Vagina (tissue), 2 donors: ENCODE measurements at places on chromosomes 1 and 21. TPM values are rescaled to one million over a fixed set of nuclear protein-coding genes. Genes with fewer than 3 reads are reported as not detected.

The TMEM79 gene
- total RNA-seq = 27.3 TPM

The AUNIP gene
- total RNA-seq = 1.5 TPM

The SASS6 gene
- total RNA-seq = 3.4 TPM

The ZSWIM5 gene
- 2.7 TPM for total RNA-seq

The KCNH1 gene
- 3.9 TPM for total RNA-seq

DNA sequence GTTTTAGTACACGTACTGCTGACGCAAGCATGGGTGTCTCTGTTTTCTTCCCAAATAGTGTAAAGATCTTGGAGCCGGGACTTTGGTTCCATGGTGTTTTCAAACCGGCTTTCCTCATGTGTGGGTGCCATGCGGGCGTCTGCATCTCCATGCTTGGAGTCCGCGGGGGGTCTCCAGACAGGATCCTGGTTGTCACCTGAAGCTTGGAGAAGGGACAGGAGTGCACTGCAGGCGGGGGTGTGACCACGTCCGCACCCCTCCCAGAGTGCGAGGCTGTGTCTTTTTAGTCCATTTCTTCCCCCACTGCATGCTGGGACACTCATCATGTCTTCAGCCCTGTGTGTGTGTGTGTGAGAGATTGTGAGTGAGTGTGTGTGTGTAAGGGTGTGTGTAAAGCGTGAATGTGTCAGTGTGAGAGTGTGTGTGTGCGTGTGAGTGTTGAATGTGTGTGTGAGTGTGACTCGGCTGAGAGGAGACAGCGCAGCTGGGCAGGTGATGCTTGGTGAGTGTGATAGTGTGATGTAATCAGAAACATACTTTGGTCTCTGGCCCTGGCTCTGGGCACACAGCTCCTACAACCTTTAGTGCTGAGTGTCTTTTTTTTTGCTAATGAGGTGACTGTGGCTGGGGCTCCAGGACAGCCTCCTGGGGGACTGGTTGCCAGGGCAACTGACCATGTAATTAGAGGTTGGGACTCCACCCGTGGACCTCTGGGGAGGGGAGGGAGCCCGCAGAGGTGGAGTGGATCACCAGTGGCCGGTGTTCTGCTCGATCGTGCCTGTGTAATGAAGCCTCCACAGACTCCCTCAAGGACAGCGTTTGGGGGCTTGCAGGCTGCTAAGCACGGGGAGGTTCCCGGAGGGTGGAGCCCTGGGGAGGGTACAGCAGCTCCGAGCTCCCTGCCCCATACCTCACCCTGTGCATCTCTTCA lies 55.1 kb downstream of the AGPAT3 start:
- H3K4me1 ChIP-seq = peaks cover 69% of the 10 kb centered on the region
- H3K27ac ChIP-seq = no peak overlapping the region
- no peak for DNase-seq
- H3K4me3 ChIP-seq = no peak overlapping the region

DNA sequence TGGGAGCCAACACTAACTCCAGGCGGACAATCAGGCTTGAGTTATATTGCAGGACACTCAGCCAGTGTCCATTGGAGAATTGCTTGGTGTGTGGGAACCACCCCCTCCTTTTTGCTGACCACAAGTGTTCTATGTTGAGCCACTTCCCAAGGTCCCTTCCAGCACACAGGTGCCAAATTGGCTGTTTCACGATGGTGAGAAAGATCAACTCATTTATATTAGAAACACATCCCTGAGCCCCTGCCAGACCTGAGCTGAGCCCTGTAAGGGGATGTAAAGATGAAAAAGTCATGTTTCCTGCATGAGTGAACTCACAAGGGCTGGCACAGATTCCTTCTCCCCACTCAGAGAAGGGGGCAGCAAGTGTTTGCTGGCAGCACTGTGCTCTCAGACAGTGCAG lies 96.5 kb downstream of the KCNN3 start:
- no peaks in the 10 kb centered on the region for H3K27me3 ChIP-seq
- H3K4me1 ChIP-seq = no peaks in the 10 kb centered on the region
- no peak overlapping the region for H3K4me3 ChIP-seq
- H3K36me3 ChIP-seq = no peaks in the 10 kb centered on the region

DNA sequence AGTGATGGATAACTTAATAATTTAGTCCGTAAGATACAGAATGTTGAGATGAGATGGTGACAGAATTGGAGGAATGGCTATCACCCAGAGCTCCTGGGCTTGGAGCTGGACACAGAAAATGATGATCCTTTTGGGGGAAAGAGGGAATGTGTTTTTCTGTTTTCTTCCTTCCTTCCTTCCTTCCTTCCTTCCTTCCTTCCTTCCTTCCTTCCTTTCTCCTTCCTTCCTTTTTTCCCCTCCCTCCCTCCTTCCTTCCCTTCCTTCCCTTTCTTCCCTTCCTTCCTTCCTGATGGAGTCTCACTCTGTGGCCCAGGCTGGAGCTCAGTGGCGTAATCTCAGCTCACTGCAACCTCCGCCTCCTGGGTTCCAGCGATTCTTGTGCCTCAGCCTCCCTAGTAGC lies 2.8 kb upstream of the GPR137B start:
- no peaks in the 10 kb centered on the region for H3K27me3 ChIP-seq
- DNase-seq = no peak
- no peak overlapping the region for H3K4me3 ChIP-seq
- H3K27ac ChIP-seq = no peak overlapping the region
- no peaks in the 10 kb centered on the region for H3K36me3 ChIP-seq
- peaks cover 31% of the 10 kb centered on the region for H3K4me1 ChIP-seq

GRCh38 chr1:13786541-13786940 lies 86.6 kb downstream of the PRDM2 start:
- no peak overlapping the region for H3K27ac ChIP-seq
- H3K27me3 ChIP-seq = no peaks in the 10 kb centered on the region
- no peak for DNase-seq
- no peak overlapping the region for H3K4me3 ChIP-seq

DNA sequence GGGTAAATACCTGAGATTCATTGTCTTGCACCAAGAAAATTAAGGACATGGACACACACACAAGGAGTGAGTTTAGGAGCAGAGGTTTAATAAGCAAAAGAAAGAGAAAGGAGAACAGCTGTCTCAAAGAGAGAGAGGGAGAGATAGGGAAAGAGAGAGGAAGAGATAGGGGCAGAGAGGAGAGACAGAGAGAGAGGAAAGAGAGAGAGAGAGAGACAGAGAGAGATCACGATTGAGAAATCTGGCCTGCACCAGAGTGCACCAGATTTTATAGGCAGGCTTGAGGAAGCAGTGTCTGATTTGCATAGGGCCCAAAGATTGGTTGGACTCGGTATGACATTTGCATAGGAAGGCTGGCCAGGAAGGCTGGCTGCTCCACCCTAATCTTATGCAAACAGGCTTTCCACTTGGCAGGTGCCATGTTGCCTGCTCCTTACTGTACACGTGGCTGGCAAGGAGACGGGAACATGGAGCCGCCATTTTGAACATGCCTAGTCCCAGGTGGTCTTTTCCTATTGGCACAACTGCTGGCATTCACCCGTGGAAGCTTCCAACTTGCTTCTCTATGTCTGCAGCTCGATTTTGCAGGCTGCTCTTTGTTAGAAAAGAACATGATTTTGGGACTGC lies 419.9 kb downstream of the ZP4 start:
- H3K27me3 ChIP-seq = no peaks in the 10 kb centered on the region
- H3K4me1 ChIP-seq = no peaks in the 10 kb centered on the region
- H3K36me3 ChIP-seq = no peaks in the 10 kb centered on the region
- DNase-seq = no peak
- H3K27ac ChIP-seq = no peak overlapping the region
- H3K4me3 ChIP-seq = no peak overlapping the region

GRCh38 chr1:25504706-25505595 lies 38.5 kb upstream of the LDLRAP1 start:
- DNase-seq = no peak
- no peaks in the 10 kb centered on the region for H3K36me3 ChIP-seq
- no peaks in the 10 kb centered on the region for H3K27me3 ChIP-seq
- H3K4me3 ChIP-seq = no peak overlapping the region
- peaks cover 20% of the 10 kb centered on the region for H3K4me1 ChIP-seq

DNA sequence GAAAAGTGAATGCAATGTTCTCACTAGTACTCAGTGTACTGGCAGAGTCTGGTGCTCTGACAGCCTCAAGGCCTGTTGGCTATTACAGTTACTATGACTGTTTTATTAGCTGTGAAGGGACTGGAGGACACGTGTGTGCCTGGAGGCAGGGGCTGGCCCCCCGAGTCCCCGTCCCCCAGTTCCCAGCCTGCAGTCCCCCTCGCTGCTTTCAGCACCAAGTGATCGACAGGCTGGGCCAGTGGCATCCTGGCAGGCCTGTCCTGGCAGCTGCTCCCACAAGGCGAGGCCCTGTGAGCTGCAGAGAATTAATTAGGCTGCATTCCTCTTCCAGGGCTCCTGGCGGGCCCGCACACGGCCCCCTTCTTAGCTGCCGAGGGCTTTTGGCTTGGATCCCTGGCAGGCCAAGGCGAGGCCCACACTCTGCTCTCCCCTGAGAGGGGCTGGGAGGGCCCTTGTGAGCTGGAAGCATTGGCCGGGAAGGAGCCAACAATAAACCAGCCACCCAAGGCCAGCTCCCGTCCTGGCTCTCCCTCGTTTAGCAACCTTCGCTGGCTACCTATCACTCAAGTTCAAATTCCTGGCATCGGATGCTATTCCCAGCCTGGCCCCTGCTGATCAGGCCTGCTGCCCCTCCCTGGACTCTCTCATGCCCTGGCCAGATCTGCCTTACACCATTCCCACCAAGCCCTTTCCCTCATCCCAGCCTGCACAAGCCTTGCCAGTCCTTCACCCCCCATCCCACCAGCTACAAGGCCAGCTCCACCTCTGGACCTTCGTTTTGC lies 9.8 kb downstream of the EDN2 start:
- no peaks in the 10 kb centered on the region for H3K36me3 ChIP-seq
- DNase-seq = no peak
- peaks cover 59% of the 10 kb centered on the region for H3K4me1 ChIP-seq
- no peak overlapping the region for H3K4me3 ChIP-seq

- peak overlapping the region; percentile 7 for H3K27ac ChIP-seq
- no peak for DNase-seq
- H3K27me3 ChIP-seq = no peaks in the 10 kb centered on the region
- no peak overlapping the region for H3K4me3 ChIP-seq
- no peaks in the 10 kb centered on the region for H3K36me3 ChIP-seq
- peaks cover 5% of the 10 kb centered on the region for H3K4me1 ChIP-seq
Measured at GRCh38 chr1:63547621-63548294, 24.4 kb downstream of the EFCAB7 start.

- H3K27ac ChIP-seq = no peak overlapping the region
- H3K36me3 ChIP-seq = no peaks in the 10 kb centered on the region
- no peak for DNase-seq
- H3K4me3 ChIP-seq = no peak overlapping the region
- no peaks in the 10 kb centered on the region for H3K27me3 ChIP-seq
Measured at GRCh38 chr1:28898405-28898881, 15.9 kb upstream of the EPB41 start.

GRCh38 chr21:17507591-17507990 lies 5.3 kb upstream of the CXADR start:
- no peak overlapping the region for H3K4me3 ChIP-seq
- H3K4me1 ChIP-seq = peaks cover 11% of the 10 kb centered on the region
- no peak for DNase-seq
- H3K27me3 ChIP-seq = no peaks in the 10 kb centered on the region

- H3K36me3 ChIP-seq = no peaks in the 10 kb centered on the region
- H3K27ac ChIP-seq = peak overlapping the region; percentile 91
- H3K4me1 ChIP-seq = peaks cover 83% of the 10 kb centered on the region
- no peak for DNase-seq
- H3K27me3 ChIP-seq = no peaks in the 10 kb centered on the region
Measured at GRCh38 chr1:26998429-26999300, 5.2 kb downstream of the TRNP1 start.

DNA sequence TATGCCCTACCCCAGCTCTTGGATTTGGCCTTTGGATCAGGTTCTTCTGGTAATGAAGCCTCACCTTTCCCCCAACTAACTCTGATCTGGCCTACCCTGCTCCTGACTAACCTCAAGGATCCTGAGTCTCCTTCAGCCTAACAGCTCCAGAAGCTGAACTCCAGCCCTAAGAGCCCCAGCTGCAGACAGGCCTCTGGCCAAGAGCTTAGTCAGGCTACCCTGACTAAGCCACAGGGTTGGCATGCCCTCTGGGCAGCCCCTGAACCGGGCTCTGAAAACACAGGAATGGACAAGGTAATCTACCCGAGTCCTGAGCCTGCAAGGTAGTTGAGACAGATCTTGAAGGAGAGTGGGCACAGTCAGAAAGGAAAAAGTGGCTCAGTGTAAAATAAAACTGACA lies 29.4 kb downstream of the COA7 start:
- no peak overlapping the region for H3K27ac ChIP-seq
- no peak overlapping the region for H3K4me3 ChIP-seq
- no peak for DNase-seq
- no peaks in the 10 kb centered on the region for H3K36me3 ChIP-seq
- peaks cover 12% of the 10 kb centered on the region for H3K4me1 ChIP-seq

GRCh38 chr1:26790551-26790953 lies 2.8 kb downstream of the PIGV start:
- DNase-seq = no peak
- peaks cover 23% of the 10 kb centered on the region for H3K4me1 ChIP-seq
- no peaks in the 10 kb centered on the region for H3K27me3 ChIP-seq
- H3K4me3 ChIP-seq = no peak overlapping the region
- peaks cover 13% of the 10 kb centered on the region for H3K36me3 ChIP-seq

DNA sequence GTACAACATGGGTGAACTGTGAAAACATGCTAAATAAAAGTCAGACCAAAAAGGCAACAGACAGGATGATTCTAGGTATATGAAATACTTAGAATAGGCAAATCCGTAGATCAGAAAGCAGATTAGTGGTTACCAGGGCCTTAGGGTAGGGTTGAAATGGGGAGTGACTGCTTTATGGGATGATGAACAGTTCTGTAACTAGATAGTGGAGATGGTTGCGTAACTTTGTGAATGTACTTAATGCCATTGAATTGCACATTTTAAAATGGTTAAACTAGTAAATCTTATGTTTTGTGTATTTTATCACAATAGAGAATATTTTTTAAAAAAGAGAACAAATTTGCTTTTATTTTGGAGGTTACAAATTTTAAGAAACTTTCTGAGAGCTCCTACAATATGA lies 17.4 kb downstream of the ZNF326 start:
- H3K27me3 ChIP-seq = no peaks in the 10 kb centered on the region
- no peak overlapping the region for H3K27ac ChIP-seq
- H3K4me1 ChIP-seq = no peaks in the 10 kb centered on the region
- no peak overlapping the region for H3K4me3 ChIP-seq
- H3K36me3 ChIP-seq = no peaks in the 10 kb centered on the region

- H3K27me3 ChIP-seq = no peaks in the 10 kb centered on the region
- DNase-seq = no peak
- H3K36me3 ChIP-seq = no peaks in the 10 kb centered on the region
- no peak overlapping the region for H3K27ac ChIP-seq
Measured at GRCh38 chr1:85134583-85135391, 66.0 kb downstream of the SYDE2 start.

- H3K4me3 ChIP-seq = no peak overlapping the region
- H3K4me1 ChIP-seq = peaks cover 21% of the 10 kb centered on the region
- no peak for DNase-seq
Measured at GRCh38 chr1:59261537-59261936, 35.4 kb upstream of the FGGY start.

GRCh38 chr1:36503159-36503558 lies 20.4 kb upstream of the CSF3R start:
- no peak for DNase-seq
- H3K4me1 ChIP-seq = no peaks in the 10 kb centered on the region
- H3K4me3 ChIP-seq = no peak overlapping the region

- no peaks in the 10 kb centered on the region for H3K4me1 ChIP-seq
- no peak overlapping the region for H3K4me3 ChIP-seq
Measured at GRCh38 chr1:242842094-242842493, 317.6 kb upstream of the PLD5 start.
